ENCODE measurements at places on chromosomes 5 and 9. TPM values are rescaled to one million over a fixed set of nuclear protein-coding genes. Genes with fewer than 3 reads are reported as not detected.

SMC2 gene
- 74.0 TPM for total RNA-seq

INSL6 gene
- not detected for total RNA-seq

KIF4B gene
- 0.02 TPM for total RNA-seq

SPINK6 gene
- total RNA-seq = 0.89 TPM

PPP3R2 gene
- total RNA-seq = not detected

TAL2 gene
- not detected for total RNA-seq

KLHL9 gene
- 37.1 TPM for total RNA-seq

PPP2R2B gene
- 9.9 TPM for total RNA-seq

PTCH1 gene
- 5.2 TPM for total RNA-seq

MGAT1 gene
- total RNA-seq = 80.7 TPM

SH3PXD2B gene
- 15.0 TPM for total RNA-seq

OR5C1 gene
- not detected for total RNA-seq

TDRD7 gene
- 22.4 TPM for total RNA-seq

GARNL3 gene
- total RNA-seq = 6.3 TPM

HRCT1 gene
- not detected for total RNA-seq

GABRA6 gene
- total RNA-seq = not detected

GPR151 gene
- total RNA-seq = not detected

NAIF1 gene
- total RNA-seq = 15.7 TPM

CTXN3 gene
- total RNA-seq = not detected

PLAC8L1 gene
- not detected for total RNA-seq

SPRY4 gene
- total RNA-seq = 1.9 TPM

SPATA31A3 gene
- total RNA-seq = not detected

EIF4EBP3 gene
- total RNA-seq = not detected

NR2F1-AS1 gene
- 24.4 TPM for total RNA-seq

GRCh38 chr5:18534119-18534518 is 899.9 kb downstream of the TAF11L14 start:
- DNase-seq = no peak

GRCh38 chr9:72509635-72510034 is 11.8 kb upstream of the TMC1 start:
- DNase-seq = peak; percentile 51

DNA sequence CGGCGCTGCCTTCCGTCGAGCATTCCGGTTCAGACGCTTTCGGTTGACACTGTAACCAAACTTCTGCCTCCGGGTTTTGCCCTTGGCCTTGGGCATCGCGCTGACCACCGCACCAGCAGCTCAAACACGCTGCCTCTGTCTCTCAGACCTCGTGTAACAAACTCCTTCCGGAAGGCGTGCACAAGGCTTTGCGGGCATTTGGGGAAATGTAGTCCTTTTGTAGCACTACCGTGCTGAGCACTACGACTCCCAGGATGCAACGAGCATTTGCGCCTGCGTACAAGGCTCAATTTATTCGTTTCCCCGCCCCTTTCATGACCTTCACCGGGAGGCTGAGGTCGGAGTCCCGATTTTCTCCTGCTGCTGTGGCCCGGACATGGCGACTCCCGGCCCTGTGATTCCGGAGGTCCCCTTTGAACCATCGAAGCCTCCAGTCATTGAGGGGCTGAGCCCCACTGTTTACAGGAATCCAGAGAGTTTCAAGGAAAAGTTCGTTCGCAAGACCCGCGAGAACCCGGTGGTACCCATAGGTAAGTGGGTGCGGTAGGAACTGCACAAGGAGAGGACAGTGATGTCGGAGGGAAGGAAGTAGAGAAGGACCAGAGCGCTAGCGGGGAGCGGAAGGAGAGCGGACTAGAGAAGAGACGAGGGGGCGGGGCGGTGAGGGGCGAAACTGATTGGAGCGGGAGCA is at the start of the genes HIGD2A and NOP16:
Gene HIGD2A (plus strand): TSS at position 308 of the 691 bp plus-strand sequence. CDS start 69 bp downstream, at position 377.
Gene NOP16 (minus strand): TSS at position 155 of the 691 bp plus-strand sequence. CDS start 59 bp downstream, at position 96.
- DNase-seq = peak; percentile 99

DNA sequence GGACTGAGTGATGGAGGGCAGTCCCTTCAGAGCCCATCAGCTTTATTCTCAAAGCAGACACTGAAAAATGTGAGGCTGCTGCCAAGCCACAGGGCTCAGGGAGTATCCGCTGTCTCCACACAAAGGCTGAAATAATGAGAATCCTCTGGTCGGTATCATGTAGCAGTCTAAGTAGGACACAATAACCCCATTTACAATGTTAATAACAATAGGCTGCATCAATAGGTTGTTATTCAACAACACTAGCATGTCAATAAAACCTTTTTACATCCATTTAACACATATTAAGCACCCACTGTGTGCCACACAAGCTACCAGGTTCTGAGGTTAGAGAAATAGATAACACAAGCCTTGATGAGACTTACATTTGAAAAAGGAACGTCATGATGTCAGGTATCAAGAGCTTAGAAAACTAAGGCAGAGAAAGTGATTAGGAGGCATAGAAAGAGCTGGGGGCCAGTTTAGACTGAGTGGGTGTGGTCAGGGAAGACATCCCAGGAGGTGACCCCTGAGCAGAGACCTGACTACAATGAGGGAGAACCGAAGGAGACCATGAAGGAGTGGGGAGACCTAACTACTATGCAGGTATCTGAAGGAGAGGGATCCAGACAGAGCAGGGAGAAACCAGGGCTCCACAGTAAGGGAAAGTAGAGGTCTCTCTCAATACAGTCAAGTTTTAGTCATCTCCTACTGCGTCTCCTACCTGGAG is 140.1 kb upstream of the GRIA1 start:
- DNase-seq = no peak

DNA sequence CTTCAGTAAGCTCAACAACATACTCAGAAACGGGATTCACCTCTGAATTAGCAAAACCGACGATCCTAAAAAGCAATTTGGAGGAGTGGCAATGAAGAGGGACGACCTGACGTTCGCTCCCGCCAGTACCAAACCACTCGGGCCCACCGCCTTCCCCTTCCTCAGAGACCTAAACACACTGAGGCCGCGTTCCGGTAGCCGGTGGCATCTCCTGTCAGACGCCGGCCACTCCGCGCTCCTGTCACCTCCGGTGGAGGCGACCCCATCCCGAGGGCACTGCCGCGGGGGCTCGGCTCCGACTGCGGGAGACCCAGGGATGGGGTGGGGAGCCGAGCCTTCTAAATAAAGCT is 617 bp downstream of the PPP6C start:
- DNase-seq = no peak

GRCh38 chr5:159038907-159039306 is 60.8 kb downstream of the EBF1 start:
- peak; percentile 67 for DNase-seq

- no peak for DNase-seq
These were observed 360.6 kb downstream of the MTRR start for GRCh38 chr5:8229551-8229950.

- DNase-seq = no peak
These were observed 74.3 kb upstream of the TNC start for GRCh38 chr9:115192280-115192679.

GRCh38 chr5:171149772-171150171 is 159.3 kb upstream of the TLX3 start:
- DNase-seq = no peak

GRCh38 chr9:128969491-128969890 is 22.0 kb downstream of the NUP188 start:
- no peak for DNase-seq

GRCh38 chr5:35884191-35884769 is 27.6 kb downstream of the IL7R start:
- DNase-seq = peak; percentile 97

DNA sequence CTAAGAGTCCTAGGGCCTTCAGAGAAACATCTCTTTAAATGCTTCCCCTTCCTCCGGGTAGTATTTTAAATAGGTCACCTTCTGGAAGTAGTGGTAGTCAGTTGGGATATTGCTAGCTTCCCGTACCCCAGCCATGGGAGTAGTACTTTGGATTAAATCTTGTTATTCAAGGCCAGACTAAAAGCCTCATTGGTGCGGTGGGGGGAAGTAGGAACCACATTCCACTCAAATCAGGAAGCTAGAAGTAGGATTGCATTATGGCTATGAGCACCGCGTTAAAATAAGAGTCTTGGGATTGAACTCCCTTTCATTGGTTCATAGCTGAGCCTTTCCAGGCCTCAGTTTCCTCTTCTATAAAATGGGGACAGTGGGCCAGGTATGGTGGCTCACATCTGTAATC is 6.7 kb downstream of the KCNIP1 start:
- no peak for DNase-seq

- no peak for DNase-seq
These were observed 58.1 kb downstream of the SLIT3 start for GRCh38 chr5:169242849-169243186.

GRCh38 chr5:57666582-57666981 is 184.0 kb upstream of the ACTBL2 start:
- no peak for DNase-seq

- DNase-seq = no peak
These were observed 218.1 kb downstream of the MPDZ start for GRCh38 chr9:13061390-13061789.

DNA sequence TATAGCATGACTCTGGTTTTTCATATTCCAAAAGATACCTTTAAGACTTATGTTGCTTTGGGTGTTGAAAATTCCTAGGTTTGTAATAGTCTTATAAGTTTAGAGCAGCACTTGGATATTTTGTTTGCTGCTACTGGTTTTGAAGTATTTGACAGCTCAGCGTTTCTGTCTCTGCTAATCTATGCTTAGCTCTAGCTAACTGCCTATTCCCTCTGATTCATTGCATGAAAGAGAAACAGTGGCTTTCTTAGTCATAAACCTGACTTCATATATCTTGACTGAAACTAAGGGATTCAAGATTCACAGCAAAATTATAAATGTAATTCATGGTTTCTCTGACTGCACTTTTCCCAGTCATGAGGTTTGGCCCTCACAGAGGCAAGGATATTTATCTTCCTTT is 35.6 kb upstream of the ANXA1 start:
- DNase-seq = peak; percentile 74

GRCh38 chr5:107294669-107295068 is 376.1 kb downstream of the EFNA5 start:
- DNase-seq = no peak

DNA sequence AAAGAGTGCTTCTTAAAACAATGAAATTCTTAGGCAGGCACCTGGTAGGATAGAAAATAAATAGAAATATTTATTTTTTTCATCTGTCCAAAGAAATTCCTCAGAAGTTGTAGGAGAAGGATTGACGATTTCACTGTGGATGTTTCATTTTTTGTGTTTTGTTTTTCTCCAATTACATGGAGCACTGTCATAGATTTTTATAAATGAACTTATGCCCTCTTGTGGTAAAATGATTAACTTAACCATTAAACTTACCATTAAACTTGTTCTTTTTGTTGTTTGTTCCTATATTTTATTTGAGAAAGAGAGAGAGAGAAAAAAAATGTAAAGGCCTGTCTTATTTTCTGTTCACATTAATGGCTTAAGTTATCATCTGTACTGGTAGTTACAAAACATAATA is 339.2 kb downstream of the PRR16 start:
- peak; percentile 42 for DNase-seq

DNA sequence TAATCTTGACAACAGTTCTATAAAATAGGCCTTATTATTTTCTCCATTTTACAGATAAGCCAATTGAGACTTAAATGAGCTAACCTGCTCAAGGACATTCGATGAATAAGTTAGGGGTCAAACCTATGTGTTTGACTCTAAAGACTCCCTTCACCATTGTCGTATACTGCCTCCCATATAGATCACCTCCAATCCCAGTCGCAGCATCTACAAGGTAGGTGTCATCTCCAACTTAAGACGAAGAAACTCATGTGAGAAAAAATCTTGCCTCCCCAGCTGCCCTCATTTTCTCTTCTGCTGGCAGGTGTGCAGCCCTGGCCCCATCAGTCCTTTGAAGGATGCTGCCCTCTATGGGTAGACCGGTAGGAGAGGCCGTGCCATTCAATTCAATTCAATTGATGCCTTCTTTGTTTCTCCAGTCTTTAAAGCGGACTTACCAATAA is 75.2 kb upstream of the SMARCA2 start:
- DNase-seq = no peak

DNA sequence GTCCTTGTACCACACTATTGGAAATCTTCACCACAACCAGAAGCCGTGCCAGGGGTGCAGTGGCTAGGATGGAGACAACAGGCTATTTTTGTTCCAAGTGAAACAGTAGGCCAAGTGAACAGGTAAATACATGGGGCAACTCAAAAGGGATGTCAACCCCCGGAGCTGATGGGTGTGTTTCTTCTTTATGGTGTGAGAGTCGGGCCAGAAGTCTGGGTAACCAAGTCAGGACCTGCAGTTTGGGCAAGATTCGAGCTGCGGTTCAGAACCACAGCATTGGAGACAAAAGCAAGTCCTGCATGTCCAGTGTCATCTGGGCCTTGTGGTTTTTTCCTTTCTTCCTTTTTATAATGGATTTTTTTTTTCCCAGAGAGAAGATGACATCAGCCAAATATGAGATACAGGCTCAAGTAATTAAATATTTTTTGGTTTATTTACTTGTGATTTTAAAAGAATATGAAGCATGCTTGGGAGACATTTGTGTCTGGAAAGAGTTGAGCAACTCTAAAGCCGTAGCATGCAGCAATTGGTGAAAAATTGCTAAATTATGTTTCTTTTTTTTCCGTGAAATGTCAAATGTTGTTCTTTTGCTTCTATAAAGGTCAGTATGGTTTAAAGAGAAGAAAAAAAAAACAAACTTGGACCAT is 261.6 kb downstream of the ARRDC3 start:
- DNase-seq = no peak

DNA sequence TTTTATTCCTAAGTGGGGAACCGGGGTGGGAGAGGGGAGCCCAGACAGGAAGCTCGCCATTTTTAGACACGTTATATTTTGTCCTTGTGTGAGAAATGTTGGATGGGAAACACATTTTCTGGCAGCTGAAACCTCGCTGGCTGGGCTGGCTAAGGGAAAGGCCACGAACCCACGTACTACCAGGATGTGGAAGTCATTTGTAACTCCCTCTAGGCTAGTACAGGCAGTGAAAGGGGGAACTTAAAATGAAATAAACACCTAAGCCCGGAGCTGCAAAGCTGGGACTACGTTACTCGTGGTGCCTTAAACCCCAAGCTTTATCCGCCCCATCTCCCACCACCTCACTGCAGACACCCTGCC is 42.5 kb downstream of the TMEM174 start:
- no peak for DNase-seq

DNA sequence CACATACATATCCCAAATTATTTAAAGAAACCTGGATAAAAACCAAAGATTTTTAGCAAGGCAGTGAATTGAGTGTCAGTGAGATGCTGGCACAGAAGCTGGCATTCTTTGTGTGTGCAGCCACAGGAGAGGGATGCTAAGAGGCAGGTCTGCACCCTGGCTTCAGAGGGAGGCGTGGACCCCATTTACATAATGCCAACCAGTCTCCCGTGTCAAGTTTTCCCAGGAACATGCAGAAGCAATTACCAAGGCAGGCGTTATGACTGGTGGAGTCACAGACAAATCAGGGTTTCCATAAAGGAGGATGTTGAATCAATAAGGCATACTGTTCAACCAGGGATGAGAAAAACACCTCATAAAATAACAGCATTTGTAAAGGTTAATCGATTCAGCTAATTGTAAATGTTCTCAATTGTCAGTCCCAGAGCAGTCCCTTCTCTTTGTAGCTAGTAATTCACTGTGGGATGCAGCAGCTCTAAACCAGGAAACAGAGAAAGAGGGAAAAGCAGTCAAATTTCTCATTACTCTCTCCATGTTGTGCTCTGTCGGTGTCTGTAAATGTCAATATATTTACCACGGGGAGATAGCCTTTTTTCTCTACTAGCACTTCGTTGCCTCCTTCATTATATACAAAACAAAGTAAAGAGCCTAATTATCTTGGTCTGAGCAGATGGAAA is 452.4 kb upstream of the GRAMD2B start:
- DNase-seq = no peak

GRCh38 chr5:79837761-79838551 is 148.3 kb downstream of the CMYA5 start:
- peak; percentile 8 for DNase-seq
